ENCODE measurements at places on chromosomes 11 and 22.

DNA sequence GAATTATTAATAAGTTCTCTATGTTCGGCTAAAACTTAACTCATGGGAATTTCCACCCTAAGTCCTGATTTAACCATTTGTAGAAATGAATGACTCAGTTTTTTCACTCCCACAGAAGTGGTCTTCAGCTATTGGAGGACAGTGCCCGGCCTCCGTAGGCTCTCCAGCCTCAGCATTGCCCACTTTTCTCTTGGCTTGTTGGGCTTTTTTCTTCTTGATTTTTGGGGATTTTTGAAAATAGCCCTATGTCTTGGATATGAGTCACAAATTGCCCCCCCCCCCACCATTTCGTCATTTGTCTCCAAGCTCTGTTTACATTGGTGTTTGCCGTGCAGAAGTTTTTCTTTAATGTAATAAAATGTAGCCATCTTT is 66.7 kb downstream of the PACS1 start:
- peak; percentile 75 for DNase-seq

DNA sequence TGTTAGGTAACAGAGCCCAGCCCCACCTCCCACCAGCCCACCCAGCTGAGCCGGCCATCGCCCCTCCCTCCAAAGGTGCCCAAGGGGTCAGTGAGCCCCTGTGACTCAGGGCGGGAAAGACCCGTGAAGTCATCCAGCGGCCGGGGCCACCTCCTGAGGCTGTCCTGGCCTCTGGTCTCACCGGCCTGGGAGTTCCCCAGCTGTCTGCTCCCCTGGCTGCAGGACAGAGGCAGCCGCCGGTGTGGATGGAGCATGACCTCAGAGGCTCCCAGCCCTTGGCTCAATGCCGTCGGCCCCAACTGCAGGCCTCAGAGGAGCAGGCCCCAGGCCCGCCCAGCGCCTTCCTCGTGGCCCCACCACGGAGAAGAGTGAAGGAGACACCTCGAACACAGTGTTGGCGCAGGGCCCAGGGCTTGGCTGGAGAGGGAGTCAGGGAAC is 28.7 kb downstream of the RPL3 start:
- peak; percentile 74 for DNase-seq

DNA sequence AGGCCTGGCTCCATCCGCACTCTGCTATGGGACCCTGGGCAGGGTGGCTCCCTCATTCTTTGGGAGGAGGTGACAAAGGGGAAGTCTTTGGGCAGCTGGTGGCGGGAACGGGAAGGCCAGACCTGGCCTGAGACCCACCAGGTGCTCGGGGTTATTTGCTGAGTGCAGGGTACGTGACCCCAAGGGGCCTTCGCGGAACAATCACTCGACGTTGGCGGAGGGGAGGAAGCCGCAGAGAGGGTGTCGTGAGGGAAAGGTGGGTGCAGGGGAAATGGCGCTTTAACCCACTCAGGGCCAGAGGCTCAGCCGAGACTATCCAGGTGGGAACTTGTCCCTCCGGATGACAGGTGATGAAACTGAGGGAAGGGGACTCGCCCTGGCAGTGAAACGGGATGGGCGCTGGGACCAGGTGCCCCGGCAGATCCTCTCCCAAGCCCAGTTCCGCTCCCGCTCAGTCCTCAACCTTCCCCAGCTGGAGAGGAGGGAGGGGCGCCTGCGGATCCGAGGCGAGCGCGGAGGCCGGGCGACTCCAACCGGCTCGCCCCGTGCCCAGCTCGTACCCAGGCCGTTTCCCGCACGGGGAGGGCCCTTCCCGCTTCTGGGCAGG is 911 bp downstream of the A4GALT start:
- no peak for DNase-seq

- no peak for DNase-seq
Observed at GRCh38 chr22:23542933-23543332, 37.2 kb downstream of the IGLL1 start.

- no peak for DNase-seq
Observed at GRCh38 chr11:699753-700152, 4.1 kb downstream of the TMEM80 start.

DNA sequence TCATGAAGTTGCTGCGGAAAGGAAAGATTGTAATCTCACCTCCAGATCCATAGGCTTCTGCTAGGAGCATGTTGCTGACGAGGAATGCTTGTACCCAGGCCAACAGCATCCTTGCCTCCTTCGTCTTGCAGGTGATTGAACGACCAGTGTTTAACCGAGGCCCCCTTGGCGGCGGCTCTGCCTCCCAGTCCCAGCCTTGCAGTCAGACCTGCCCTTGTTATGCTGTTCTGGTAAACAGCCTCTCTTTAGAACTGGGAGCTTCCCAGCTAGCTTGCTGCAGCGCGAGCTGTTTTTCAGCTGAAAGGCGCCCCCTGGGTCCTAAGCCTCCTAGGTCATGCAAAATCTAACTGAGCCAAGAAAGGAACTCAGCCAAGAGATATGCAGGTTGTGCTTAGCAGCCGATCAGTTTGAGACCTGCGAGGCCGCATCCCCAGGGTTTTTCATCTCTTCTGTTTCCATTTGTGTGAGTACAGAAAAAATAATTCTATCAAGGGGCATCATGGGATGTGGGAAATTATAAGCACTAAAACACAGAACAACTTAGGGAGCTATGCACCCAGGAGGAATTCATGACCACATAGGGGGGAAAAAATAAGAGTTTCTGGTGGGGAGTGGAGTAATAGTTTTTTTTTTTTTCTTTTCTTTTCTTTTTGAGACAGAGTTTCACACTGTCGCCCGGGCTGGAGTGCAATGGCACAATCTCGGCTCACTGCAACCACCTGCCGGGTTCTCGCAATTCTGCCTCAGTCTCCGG is at the start of gene PIK3IP1:
PIK3IP1 (minus strand) TSS at position 253 of the 754 bp plus-strand sequence; CDS start at position 109, 144 bp downstream.
- peak; percentile 66 for DNase-seq

GRCh38 chr11:100999756-101000155 is 129.9 kb downstream of the PGR start:
- DNase-seq: no peak

DNA sequence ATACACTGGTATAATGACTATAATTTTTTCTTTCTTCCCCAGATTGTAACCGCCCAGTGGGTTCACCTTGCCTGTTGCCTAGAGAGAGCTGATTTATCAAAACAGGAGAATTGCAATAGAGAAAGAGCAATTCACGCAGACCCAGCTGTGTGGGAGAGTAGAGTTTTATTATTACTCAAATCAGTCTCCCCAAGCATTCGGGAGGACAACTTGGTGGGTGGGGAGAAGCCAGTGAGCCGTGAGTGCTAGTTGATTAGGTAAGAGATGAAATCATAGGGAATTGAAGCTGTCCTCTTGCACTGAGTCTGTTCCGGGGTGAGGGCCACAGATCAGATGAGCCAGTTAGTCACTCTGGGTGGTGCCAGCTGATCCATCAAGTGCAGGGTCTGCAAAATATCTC is 73.2 kb downstream of the SLC35F2 start:
- DNase-seq: peak; percentile 62

DNA sequence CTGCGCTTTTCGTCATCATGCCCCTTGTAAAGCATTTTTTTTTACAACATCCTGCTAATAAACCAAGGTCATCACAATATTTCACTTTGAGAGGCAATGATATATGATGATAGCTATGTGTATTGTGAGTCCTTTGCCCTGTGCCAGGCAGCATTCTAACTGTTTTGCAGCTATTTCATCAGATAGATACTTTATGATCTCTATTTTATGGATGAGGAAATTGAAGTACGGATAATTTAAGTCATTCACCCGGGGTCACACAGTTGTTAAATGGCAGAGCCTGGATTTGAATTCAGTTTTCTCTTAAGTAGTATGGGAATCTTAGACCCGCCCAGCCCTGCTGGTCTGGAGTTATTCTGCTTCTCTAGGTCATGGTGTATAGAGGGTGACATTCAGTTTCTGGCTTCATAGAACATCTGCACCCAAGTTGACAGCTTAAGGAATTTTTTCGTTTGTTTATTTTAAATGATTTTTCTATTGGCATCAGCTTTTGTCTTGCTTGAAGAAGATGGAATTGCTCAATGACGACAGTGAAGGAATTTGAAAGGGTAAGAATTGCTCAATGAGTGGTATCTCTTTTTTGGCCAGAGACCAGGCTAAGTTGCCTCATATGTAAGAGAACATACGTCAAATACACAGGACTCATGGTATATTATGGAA is 926 bp downstream of the PRR5L start:
- DNase-seq: peak; percentile 56

DNA sequence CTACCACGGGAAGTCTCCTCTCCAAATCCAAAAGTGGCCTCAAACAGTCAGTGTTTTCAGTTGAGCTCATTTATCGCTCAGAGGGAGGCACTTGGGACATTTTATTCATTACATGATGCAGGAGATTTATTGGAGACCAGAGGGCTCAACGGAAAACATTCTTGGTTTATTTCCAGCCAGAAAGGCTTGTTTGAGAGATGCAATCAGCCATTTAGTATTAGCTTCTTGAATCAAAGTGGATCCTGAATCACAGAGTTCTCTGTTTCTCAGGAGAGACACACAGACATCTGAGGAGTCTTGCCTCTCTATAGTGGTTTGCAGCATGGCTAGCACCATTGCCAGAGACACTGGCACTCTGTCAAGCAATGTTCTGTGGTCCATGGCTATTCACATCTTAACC is 31.5 kb downstream of the CD44 start:
- no peak for DNase-seq

- peak; percentile 48 for DNase-seq
Observed at GRCh38 chr11:118415739-118416068, 14.3 kb downstream of the ATP5MG start.

DNA sequence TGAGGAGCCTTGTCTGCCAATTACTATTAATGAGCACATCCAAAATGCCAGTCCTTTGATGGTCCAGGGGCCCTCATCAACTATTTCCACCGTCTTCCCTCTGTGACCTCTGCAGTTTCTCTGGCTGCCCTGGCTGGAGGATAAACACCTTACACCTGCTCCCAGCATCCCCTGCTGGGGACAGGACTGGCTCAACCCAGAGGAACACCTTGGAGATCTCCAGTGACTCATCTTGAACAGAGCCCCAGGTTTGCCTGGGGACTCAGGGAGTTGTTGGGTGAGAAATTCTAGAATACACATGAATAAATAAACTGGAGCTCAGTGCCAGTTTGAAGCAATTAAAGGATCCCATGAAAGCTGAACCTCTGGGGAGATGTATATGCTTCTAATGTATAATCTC is 24.0 kb upstream of the ELF5 start:
- DNase-seq: no peak

GRCh38 chr11:134571301-134571700 is 159.3 kb upstream of the B3GAT1 start:
- no peak for DNase-seq

DNA sequence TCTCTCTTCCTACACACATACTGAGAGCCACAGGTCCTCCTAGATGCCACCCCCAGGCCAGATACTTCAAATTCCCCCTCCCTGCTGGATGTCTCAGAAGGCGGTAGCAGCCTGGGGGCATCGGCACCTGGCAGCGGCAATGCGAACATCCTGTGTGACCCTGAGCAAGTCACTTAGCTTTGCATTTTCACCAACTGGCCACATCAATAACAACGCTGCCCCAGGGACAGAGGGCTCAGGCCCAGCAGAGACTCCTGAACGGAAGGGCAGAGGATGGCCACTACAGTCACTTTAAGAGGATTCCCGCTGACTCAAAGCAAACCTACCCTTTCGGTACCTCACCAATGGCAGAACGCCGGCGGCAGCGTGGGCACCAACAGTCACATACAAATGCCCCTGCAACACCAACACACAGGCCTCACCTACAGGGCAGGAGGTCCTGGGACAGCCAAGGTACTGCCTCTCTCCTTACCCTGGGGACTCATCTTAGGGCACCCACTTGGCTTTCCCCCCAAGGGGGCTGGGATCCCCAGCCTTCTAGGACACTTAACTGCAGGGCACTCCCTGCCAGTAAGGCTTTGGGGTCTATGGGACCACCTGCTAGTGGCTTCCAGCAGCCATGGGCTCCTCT is 1.6 kb downstream of the LMO1 start:
- no peak for DNase-seq

DNA sequence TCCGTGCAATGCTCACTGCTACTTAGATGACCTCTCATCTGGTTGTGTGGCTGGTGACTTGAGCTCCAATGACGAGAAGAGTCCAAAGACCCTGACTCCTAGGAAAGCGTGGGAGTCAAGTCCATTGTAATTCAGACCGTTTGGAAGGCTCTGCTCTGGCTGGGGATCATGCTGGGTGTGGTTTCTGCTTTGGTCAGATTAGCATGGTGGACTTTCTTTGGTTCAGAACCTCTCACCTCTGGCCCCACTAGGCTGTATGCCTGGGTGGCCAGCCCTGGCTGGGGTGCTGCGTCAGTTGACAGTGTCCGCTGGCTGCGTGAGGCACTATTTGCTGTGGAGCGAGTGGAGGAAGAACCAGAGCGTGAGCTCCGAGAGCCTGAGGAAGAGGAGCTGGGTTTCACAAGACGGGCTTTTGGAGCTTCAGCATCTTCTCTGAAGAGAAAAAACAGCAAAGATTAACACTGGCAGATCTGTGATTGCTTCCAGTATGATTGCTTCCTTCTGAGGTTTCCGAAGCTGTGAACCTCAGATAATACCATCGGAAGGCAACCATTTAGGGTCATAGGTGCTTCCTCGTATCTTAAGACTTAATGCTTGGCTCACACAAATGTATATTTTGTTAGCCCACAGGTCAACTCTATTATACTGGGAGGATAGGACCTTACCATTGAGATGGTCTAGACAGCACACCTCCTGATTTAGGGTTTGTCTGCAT is 11.6 kb upstream of the HSPA8 start:
- no peak for DNase-seq

GRCh38 chr22:35615156-35615555 is 2.0 kb downstream of the MB start:
- no peak for DNase-seq

DNA sequence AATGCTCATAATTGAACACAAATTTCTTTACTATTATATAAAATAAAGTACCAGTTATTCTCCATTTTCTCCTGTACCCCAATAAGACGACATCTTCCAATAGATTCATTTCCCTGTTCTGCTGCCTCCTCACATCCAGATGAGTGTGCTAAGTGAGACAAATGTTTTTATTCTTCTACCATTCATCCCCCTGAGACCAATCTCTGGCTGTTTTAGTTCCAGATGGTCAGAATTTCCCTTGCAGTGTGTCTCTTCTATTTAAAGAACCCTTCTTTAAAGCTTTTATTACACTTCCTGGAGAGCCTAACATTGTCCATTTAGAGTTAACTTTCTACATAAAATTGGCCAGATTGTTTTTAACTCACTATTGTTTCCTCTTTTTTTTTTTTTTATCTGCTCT is 41.2 kb upstream of the GLYATL1 start:
- DNase-seq: no peak

- DNase-seq: no peak
Observed at GRCh38 chr11:46299451-46299961, 22.0 kb downstream of the CREB3L1 start.

DNA sequence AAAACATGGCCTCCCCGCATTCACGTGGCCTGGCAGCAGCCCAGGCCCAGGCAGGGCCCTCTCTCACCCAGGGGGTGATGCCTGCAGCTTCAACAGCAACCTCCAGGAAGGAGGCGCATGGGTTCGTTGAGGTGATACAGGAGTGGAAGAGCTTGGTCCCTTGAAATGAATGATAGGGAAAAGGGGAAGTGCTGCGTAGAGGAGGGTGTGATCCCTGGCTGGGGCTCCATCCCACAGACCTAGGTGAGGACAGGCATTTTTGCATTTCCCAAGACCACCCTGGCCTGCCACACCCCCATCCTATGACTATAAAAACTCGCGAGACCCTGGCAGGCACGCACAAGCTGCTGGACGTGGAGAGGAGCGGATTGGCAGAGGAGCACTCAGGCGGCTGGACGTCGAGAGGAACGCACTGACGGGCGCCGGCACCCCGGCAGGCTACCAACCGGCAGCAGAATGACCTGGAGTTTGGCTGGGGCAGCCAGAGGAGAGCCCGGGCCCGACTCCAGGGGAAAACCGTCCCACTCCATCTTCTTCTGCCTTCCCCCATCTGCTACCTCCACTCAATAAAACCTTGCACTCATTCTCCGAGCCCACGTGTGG is 32.6 kb downstream of the RTN4R start:
- no peak for DNase-seq
